ENCODE measurements at places on chromosomes 7 and 10. TPM values are rescaled to one million over a fixed set of nuclear protein-coding genes. Genes with fewer than 3 reads are reported as not detected.

The PURB gene
- polyA plus RNA-seq = 1.6 TPM

The PTPN20 gene
- polyA plus RNA-seq = 0.13 TPM

DNA sequence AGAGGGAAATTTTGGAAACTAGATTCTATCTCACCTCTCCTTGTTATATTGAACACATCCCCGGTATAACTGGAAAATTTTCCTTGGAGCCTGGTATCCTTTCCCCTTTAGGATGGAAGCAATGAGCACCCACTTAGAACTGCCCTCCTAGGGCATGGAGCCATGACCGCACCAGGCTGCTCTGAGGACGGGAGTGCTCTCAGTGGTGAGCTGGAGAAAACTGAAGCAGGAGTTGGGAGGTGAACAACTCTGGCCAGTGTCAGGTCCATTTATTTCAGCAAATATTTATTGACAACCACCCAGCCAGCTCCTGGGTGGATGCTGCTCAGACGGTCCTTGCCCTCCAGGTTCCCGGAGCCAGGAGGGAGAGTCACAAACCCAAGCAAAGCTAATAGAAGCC lies 278.1 kb downstream of the WDR11 start:
- DNase-seq = no peak

- no peak for DNase-seq
Measured at GRCh38 chr7:43757073-43757720, 1.3 kb upstream of the BLVRA start.

GRCh38 chr7:149020483-149020882 lies 7.8 kb downstream of the PDIA4 start:
- no peak for DNase-seq

- DNase-seq = no peak
Measured at GRCh38 chr10:10878963-10879362, 138.7 kb upstream of the CELF2 start.

DNA sequence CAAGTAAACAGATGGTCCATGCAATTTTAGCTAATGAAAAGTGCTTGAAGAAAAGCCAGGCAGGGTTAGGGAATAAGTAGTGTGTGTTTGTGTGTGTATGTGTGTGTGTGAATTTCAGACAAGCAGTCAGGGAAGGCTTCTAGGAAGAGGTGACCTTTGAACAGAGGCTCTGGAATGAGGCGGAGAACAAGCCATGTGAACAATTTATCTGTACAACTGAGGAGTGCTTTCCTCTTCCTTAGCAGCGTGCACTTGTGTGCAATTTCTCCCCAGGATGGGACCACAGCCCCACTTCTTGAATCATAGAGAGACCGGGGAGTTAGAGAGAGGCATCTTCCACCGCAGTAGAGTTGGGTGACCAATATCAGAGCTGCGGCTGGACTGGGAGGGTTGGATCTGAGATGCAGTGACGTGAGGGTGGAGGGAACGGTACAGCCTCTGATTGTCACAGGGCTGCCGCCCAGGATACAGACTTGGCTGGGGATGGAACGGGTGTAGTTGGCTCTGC lies 69.2 kb upstream of the FAM171A1 start:
- DNase-seq = no peak

DNA sequence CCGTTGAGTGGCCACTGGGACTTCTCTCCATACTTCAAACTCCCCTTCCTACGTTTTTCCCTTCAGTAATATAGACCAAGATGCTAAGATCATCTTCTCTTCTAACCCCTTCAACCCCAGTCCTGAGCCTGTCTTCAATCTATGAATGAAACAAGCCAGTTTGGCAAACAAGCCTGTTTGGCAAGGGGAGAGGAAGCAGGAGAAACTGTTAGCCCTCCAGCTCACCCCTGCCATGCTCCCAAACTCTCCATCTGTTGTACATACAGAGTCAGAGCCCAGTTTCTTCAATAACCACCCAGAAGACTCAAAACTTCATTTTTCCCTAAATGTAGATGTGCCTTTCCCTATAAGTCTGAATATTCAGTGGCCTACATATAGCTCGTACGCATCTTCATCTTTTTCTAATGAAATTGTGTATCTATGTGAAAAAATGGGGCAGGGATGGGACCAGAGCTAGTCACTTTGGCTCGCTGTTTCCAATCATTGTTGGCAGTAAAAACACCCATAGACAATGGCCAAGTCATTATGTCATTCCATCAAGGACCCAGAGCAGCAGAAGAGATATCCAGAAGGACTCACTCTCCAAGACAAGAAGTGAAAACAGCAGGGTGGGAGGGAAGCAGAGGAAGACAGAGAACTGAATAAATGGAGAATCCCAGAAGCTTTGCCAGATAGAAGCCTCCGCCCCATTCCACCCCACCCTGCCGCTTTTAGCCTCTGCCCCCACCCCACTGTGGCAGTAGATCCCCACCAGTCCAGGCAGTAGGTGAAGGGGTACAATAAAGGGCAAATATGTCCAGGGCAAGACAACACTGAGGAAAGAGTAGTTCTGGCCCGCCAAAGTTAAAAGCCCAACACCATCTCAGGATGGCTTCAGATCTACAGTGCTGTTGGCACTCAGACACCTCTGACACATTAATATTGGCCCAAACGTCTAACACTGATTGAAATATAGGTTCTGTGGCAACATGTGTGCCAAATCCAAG lies 87.3 kb downstream of the DOCK4 start:
- no peak for DNase-seq
